GM13976 (cell line): ENCODE measurements at places on chromosomes 3 and 15.

- DNase-seq = no peak
Observed at GRCh38 chr3:65070968-65071367, 383.2 kb upstream of the ADAMTS9 start.

- DNase-seq = no peak
Observed at GRCh38 chr3:162170581-162170980, 674.0 kb downstream of the OTOL1 start.

DNA sequence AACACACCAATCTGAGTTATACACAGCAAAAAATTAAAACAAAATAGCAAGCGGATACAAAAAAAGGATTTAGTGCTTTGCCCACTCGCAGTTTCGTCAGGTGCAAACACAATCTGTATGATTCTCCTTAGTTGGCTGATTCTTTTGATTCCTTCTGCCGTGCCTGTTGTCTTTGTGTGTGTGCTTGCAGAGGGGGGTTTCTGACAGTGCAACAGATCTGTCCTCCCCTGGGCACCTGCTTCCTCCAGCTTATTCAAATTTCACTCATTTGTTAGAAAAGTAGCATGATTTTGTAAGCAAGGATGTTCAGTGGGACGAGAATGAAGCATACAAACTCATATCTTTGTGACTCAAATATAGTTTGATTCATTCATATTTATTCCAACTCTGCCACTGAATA is 74.0 kb upstream of the NEO1 start:
- no peak for DNase-seq

- no peak for DNase-seq
Observed at GRCh38 chr3:60707452-60708020, 543.7 kb downstream of the FHIT start.

- no peak for DNase-seq
Observed at GRCh38 chr3:15708882-15709677, 88.7 kb downstream of the ANKRD28 start.

- DNase-seq = peak; percentile 59
Observed at GRCh38 chr3:31918179-31919150, 62.6 kb downstream of the OSBPL10 start.

GRCh38 chr3:115401851-115402501 is 221.3 kb upstream of the GAP43 start:
- no peak for DNase-seq

GRCh38 chr3:48119505-48120193 is 68.6 kb downstream of the CDC25A start:
- no peak for DNase-seq

DNA sequence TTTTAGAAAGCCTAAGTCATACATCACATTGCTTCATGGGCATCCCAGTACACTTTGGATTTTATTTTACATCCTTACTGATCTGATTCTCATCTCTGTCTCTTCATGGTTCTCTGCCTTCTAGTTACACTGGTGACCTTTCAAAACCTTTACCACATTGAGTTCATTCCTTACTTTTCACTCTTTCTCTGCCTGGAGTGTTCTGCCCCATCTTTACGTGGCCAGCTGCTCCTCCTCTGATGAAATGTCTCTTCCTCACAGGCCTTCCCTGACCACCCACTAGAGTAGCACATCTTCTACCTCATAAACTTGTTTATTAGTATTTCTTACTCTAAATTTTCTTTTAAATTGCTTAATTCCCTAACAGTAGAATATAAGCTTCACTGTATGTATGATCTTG is 17.7 kb downstream of the CTNNB1 start:
- DNase-seq = no peak

GRCh38 chr15:70559265-70560239 is 203.8 kb downstream of the UACA start:
- DNase-seq = peak; percentile 45

- DNase-seq = no peak
Observed at GRCh38 chr15:40471808-40472150, 995 bp downstream of the CHST14 start.

- DNase-seq = no peak
Observed at GRCh38 chr3:146468234-146468633, 1.1 kb downstream of the PLSCR2 start.

DNA sequence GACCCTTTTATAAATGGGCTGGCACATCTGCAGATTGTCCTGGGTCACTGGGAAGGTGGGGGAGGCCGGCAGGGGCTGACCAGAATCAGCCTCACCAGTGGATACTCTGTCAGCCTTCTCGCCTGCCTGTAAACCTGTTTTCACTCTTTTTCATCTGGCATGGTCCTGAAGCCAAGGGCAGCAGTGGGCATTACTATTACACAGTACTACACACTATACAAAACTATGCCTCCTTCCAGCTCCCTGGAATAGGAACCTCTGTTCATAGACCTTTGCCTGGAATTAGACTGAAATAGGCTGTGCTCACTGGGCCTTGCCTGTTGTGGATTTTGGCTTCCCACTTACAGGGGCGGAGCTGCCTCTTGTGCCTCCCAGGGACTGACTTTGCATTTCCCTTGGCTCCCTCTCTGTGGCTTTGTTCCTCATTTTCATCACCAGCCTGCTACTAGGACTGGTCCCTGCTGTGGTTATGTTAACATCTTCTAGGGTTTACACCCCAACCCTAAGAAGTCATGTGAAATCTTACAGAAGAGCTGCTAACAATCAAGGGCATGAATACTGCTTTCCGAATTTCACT is 120.7 kb downstream of the FNDC3B start:
- DNase-seq = no peak

DNA sequence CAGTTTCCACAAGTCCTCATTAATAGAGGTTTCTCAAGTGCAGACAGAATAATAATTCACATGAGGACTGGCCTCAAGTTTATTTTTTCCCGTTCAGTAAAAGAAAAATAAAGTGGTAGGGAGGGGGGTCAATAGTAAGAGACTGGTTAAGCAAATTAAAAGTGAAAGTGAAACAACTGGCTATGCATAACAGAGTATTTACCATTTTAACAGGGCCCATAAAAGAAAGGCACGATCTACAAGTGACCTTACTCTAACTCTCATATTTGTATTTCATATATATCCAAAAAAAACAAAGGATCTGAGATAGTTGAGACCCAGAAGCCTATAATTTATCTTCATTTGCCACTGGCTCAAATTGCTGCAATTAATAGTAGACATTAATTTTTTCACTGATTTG is 686.3 kb downstream of the NTRK3 start:
- no peak for DNase-seq

DNA sequence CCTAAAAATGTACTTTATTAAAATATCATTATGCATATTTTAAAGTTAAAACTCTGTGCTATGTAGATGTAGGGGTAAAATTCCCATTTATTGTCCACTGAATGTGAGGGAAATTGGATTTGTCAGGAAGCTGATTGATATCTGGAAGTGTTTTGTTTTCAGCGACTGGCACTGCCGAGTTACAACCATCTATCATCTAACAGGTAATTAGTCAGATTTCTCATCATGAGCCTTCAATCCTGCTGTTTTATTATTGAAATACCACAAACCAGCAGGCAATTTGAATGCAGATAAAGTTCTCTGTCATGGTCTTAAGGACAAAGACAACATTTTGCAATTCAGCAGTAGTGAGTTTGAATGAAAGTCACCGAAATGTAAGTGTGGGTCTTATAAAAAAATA is 40.5 kb downstream of the ZIC1 start:
- no peak for DNase-seq

DNA sequence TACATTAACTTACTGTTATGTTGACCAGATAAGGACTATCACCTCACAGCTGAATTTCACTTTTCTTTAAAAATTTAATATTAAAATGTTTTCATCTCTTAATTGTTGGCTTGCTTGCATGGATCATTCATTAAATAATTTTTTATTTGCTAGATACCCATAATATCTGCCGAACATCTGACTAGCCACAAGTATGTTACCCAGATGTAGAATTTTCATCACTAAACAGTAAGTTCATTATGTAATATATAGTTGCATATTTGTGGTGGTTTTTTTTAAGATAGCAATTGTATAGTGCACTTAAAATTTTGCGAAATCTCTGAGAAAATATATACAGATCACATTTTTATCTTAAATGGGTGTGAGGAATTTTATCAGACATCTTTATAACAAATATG is 190.4 kb downstream of the MBNL1 start:
- no peak for DNase-seq

DNA sequence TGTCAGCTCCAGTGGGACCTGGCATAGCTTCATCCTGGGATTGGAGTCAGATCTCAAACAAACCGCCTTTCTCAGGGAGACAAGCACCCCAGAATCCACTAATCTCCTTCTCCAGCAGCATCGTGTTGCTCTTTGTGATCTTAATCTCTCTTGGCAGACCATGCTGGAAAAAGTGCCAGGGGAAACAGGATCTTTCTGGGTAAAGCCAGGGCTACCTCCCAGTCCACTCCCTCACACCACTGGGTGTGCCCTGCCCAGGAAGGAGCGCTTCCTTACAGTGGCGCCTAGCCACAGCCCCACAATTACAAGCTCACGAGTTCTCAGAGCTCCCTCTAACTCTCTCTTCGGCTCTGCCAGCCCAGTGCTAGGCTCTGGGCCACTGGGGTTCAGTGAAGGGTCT is 32.2 kb downstream of the RPLP1 start:
- no peak for DNase-seq

DNA sequence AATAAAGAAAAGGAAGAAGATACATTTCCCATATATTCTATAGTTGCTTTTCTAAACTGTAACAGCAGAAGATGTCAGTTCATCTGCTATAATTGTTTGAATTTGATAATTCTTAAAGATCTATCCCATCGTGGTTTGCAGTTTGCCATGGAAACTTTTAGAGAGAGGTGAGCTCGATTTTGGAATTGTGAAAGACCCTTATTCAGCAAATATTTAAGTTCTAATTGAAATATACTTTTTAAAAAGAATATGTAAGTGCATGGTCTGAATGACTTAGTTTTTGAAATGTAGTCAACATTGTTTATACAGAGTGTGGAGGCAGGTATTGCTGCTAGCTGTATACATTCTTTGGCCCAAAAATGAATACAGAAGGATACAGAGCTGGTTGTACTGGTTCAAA is 127.7 kb downstream of the PDE8A start:
- no peak for DNase-seq

GRCh38 chr3:196652961-196653795 is 13.7 kb downstream of the NRROS start:
- DNase-seq = no peak

DNA sequence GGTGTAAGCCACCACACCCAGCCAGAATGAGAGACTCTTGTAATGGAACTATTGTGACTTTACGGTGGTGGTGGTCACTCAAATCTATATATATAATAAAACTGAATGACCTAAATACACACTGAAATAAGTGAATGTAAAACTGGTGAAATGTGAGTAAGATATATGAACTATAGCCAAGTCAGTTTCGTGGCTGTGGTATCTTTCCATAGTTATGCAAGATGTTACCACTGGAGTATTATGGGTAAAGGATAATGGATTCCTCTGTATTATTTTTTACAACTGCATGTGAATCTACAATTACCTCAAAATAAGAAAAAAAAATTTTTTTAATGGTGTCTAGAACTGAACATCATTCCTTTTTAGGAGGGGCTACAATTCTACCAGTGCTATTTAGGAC is 21.9 kb downstream of the PIK3CB start:
- no peak for DNase-seq

DNA sequence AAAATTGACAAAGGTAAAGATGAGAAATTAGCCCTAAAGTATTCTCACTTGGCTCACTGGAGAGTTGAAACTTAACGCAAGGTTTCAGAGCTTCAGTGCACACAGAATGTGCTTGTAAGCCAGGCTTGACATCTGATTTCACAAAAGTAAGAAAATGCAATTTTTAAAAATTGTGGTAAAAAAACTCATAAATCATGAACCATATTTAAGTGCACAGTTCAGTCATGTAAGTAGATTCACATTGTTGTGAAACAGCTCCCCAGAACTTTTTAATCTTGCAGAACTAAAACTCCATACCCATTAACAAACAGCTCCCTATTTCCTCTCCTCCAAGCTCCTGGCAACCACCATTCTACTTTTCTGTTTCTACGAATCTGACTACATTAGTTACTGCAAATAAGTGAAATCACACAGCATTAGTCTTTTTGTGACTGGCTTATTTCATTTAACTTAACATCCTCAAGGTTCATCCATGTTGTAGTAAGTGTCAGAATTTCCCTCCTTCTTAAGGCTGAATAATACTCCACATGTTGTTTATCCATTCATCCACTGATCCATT is 14.5 kb downstream of the RTP3 start:
- DNase-seq = no peak

- no peak for DNase-seq
Observed at GRCh38 chr3:161794551-161794950, 297.9 kb downstream of the OTOL1 start.

GRCh38 chr3:172179680-172180399 is 140.5 kb downstream of the FNDC3B start:
- DNase-seq = peak; percentile 53

- DNase-seq = no peak
Observed at GRCh38 chr3:171254315-171254714, 205.9 kb downstream of the TNIK start.

DNA sequence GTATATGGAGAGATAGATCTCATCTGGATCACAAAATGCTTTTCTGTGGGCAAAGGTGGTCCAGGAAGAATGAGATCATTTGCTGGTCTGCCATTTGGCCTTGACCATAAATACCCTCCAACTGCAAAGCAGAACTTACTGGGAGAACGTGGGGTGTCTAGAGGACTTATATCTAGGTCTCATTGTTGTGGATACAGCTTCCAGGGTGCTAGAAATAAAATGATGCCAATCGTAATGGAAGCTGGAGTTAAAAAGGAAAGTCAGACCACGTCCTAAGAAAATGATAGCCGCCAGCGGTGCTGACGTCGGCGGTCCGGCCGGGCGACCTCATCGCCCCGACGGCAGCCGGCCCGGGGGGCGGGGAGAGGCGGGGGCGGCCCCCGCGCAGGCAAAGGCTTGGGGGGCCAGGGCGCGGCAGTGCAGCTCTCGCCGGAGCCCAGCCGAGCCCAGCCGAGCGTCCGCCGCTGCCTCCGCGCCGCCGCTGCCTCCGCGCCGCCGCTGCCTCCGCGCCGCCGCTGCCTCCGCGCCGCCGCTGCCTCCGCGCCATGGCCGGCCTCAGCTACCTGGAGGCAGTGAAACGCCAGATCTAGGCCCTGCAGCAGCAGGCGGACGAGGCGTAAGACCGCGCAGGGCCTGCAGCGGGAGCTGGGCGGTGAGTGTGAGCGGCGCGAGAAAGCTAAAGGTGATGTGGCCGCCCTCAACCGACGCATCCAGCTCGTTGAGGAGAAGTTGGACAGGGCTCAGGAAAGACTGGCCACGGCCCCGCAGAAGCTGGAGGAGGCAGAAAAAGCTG is 89.5 kb downstream of the EOMES start:
- DNase-seq = peak; percentile 70

DNA sequence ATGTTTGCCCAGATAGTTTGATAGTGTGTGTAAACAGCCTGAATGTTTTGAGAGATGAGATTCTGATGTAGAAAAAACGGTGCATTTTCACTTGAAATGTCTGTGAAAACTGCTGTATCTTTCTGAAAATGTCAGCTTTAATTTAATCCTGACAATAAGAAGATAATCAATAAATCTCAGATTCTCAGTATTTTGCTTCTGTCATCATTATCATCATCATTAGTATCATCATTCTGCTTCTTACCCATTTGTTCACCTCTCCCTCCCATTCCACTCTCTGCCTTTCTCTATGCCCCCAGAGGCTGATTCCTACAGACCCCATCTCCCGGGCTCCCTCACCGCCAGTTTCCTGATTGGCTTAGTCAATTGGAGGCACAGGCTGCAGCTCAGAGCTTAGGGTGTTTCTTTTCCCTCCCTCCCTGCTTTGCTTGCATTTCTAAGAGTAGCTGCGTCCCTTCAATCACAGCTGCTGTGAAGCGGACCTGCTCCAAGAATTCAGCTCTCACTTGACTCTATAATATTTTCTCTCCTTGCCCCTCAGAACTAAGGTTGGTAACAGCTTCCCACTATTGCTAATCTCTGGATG is 8.2 kb upstream of the SNTN start:
- no peak for DNase-seq
